Type B pancreatic cell (in vitro differentiated cells): ENCODE measurements at places on chromosomes 6 and 20.

DNA sequence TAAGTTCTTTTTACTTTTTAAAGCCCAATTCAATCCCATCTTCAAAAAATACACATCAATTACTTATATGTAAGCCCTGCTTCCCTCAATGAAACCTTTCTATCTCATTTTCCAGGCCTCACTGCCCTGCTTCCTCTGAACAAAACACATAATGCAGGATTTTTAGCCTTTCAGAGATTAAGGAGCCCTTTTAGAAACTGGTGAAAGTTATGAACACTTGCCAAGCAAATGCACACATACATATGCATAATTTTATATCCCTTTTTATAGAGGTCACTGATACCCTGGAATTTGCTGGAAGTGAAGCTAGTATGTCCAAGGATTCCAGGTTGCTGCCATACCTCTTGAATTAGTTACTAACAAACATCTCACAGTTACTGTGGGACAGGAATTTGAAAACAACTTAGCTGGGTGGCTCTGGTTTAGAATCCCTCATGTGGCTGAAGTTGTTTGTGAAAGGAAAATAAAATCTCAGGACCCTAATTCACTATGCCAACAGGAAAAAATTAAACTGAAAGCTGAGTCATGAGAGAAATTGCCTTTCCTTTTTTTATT is 75.8 kb downstream of the UBE3D start:
- H3K4me1 ChIP-seq: peaks cover 18% of the 10 kb centered on the region
- DNase-seq: no peak
- H3K27ac ChIP-seq: no peak overlapping the region

DNA sequence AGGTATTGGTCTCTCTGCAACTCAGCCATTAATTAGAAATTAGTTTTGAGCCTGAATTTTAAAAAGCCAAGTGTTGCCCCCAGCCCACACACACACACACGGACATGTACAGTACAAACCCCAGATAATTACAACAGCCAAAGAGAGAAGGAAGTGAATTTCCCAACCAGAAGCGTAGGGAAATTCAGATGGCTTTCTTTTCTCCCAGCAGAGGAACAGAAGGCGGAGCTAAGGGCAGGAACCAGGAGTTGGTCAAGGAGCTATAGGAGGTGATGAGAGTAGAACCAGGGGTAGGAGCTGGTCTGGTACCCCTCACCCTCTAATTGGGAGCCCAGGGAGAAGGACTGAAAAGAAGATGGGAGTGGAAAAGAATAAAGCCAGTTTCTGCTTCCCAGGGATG is 3.9 kb upstream of the ZBTB9 start:
- peaks cover 18% of the 10 kb centered on the region for H3K36me3 ChIP-seq
- H3K4me1 ChIP-seq: peaks cover 24% of the 10 kb centered on the region
- peak overlapping the region; percentile 36 for H3K27ac ChIP-seq
- peak overlapping the region; percentile 25 for H3K4me3 ChIP-seq

- peaks cover 5% of the 10 kb centered on the region for H3K4me1 ChIP-seq
- peaks cover 20% of the 10 kb centered on the region for H3K36me3 ChIP-seq
- no peak overlapping the region for H3K27ac ChIP-seq
- H3K4me3 ChIP-seq: no peak overlapping the region
- H3K27me3 ChIP-seq: no peaks in the 10 kb centered on the region
- no peak for DNase-seq
Observed at GRCh38 chr6:37967651-37968050, 148.1 kb downstream of the ZFAND3 start.

DNA sequence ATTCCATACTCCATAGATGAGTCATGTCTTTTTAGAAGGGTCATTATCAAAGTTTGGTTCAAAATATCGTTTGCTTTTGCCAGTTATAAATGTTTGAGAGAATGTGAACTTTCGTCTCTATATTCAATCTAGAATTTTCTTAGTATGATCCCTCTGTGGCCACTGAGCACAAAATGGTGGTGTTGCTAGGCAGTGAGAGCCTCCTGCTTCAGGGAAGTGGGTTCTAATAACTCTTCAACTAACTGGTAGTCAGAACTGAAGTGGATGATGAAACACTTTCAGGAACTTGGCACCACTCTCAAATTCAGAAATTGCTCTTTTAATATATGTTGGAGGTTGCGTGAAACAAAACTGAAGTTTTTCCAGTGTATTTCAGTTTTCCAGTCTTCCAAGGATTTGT is 125.0 kb upstream of the DOK5 start:
- H3K36me3 ChIP-seq: no peaks in the 10 kb centered on the region
- H3K4me3 ChIP-seq: no peak overlapping the region
- H3K4me1 ChIP-seq: peaks cover 16% of the 10 kb centered on the region

DNA sequence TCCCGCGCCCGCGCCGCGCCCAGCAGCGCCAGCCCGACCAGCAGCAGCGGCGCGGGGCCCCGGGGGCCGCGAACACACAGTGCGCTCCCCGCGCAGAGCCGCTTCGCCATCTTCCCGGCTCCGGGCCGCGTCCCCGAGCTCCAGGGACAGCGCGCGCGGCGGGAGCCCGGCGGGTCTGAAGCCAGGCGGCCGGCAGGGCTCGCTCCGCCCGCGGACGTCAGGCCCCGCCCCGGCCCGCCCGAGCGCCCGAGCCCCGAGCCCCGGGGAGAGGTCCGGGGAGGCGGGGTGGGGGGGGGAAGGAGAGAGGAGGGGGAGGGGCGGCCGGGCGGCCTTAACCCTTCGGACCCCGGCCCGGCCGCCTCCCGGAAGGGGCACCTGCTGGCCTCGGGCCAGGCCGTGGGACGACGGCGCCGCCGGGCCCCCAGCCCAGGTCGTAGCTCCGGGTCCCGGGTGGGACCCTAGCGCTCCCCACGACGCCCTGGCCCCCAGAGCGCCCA is at the start of gene LAMA5:
LAMA5 (minus strand) TSS at position 177 of the 497 bp plus-strand sequence; CDS start at position 110, 67 bp downstream.
- no peaks in the 10 kb centered on the region for H3K27me3 ChIP-seq
- no peaks in the 10 kb centered on the region for H3K36me3 ChIP-seq
- H3K4me3 ChIP-seq: peak within 1 kb of the TSS; percentile 89
- H3K4me1 ChIP-seq: peaks cover 6% of the 10 kb centered on the region
- no peak for DNase-seq

- peaks cover 33% of the 10 kb centered on the region for H3K27me3 ChIP-seq
- H3K4me3 ChIP-seq: no peak overlapping the region
- peaks cover 28% of the 10 kb centered on the region for H3K4me1 ChIP-seq
- H3K27ac ChIP-seq: no peak overlapping the region
- DNase-seq: no peak
Observed at GRCh38 chr6:107715550-107716321, 108.4 kb downstream of the SCML4 start.

DNA sequence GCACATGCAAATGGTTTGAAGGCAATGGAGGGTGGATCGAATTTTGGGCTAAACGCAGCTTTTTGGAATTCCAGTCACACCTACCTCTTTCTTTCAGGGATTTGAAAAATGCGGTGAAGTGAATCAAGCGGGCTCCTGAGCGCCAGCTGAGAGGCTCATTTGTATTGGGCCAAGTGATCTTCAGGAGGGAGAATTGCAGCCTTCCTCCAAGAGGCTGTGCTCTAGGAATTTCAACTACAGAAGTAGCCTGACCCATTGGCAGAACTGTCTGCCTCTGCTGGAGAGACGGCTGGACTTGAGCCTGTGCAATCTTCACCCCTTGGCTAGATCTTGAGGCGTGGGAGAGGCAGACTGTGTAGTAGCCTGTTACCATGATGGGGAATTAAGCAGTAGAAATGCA is 5.7 kb upstream of the TIAM2 start:
- no peak for DNase-seq
- H3K27ac ChIP-seq: no peak overlapping the region
- no peaks in the 10 kb centered on the region for H3K4me1 ChIP-seq

DNA sequence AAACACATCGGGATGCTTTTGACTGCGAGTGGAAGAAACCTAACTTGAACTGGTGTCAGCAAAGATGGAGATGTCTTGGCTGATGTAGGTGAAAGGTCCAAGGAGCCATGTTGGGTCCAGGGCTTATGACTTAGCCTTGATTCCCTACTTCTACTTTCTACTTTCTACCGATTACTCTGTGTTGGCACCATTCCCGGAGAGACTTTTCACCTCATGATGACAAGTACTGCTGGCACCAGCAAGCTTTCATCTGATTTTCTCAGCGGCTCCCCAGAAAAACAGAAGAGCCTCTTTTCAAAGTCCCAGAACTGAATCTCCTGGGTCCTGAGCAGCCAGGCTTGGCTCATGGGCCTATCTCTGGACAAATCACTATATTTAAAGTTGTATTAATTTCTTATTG is 4.9 kb upstream of the EDN3 start:
- H3K36me3 ChIP-seq: no peaks in the 10 kb centered on the region
- no peak overlapping the region for H3K27ac ChIP-seq
- no peak for DNase-seq
- peaks cover 51% of the 10 kb centered on the region for H3K27me3 ChIP-seq

DNA sequence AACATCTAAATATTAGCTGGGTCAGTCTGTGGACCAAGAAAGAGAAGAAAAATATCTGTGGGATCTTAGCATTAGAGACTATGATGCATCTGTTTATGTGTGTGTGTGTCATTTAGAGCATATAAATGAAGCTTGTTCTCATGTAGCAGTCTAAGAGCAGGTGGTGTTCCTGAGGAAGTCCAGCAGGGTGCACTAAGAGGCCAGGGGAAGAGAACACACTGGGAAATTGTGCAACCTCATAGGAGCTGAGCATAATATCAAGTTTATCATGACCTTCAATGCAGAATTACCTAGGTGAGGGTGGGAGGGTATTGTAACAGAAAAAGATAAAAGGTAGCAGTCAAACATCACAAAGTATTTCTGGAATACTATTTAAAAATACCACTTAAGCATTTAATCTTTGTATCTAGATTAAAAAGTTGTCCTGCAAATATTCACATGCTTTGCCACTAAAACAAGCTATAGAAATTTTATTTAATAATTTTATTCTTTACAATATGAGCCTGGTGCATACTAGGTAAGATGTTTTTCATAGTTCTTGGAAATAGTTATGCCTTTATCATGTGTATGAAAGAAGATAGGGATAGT is 80.5 kb downstream of the SMPDL3A start:
- H3K27ac ChIP-seq: no peak overlapping the region
- H3K4me1 ChIP-seq: no peaks in the 10 kb centered on the region
- H3K36me3 ChIP-seq: no peaks in the 10 kb centered on the region
- DNase-seq: no peak
- H3K27me3 ChIP-seq: no peaks in the 10 kb centered on the region
- H3K4me3 ChIP-seq: no peak overlapping the region

DNA sequence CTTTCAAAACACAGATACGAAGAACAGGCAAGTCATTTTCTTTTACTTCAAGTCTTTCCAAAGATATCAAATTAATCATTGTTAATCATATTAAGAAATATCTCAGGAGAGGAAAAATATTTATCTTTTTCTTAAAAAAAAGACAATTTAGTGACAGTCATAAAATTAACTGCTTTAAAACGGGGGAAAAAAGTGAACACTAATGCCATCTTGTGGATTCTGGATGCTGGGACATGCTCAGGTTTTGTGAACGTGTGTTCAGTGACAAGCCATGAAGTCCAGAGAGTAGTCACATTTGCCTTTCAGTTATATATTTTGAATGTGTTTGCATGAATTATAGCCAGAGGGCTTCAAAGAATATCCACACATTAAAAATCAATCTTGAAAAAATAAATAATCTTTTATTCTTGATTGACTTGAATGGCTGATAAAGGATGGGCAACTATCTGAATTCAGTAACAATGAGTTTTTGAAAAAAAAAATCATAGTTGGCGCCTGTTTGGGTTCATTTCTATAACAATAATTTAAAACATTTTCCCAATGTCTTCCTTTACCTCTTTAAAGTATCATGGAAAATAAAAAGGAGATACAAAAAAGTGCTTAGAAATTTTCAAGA is 74.7 kb upstream of the NOX3 start:
- H3K27ac ChIP-seq: no peak overlapping the region
- H3K36me3 ChIP-seq: no peaks in the 10 kb centered on the region
- H3K4me3 ChIP-seq: no peak overlapping the region
- peaks cover 9% of the 10 kb centered on the region for H3K4me1 ChIP-seq
- no peak for DNase-seq

DNA sequence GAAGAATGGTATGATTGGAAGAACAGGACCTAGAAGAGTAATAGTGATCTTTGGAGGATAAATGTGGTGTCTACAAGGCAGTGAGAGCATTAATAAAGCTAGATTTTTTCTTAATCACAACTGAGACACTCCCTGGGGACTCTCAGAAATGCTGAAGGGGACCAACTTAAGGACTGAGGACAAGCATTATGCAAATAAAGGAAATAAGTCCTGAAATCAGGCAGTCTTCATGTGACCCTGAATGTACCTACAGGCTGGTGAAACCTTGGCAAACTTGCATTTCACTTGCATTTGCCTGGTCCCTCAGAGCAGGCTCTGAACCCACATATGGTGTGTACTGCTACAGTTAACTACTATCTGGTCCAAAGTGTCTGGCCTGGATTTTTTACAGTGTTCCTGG is 19.3 kb upstream of the TTK start:
- no peaks in the 10 kb centered on the region for H3K27me3 ChIP-seq
- no peaks in the 10 kb centered on the region for H3K4me1 ChIP-seq
- no peak overlapping the region for H3K27ac ChIP-seq
- DNase-seq: no peak
- H3K4me3 ChIP-seq: no peak overlapping the region

DNA sequence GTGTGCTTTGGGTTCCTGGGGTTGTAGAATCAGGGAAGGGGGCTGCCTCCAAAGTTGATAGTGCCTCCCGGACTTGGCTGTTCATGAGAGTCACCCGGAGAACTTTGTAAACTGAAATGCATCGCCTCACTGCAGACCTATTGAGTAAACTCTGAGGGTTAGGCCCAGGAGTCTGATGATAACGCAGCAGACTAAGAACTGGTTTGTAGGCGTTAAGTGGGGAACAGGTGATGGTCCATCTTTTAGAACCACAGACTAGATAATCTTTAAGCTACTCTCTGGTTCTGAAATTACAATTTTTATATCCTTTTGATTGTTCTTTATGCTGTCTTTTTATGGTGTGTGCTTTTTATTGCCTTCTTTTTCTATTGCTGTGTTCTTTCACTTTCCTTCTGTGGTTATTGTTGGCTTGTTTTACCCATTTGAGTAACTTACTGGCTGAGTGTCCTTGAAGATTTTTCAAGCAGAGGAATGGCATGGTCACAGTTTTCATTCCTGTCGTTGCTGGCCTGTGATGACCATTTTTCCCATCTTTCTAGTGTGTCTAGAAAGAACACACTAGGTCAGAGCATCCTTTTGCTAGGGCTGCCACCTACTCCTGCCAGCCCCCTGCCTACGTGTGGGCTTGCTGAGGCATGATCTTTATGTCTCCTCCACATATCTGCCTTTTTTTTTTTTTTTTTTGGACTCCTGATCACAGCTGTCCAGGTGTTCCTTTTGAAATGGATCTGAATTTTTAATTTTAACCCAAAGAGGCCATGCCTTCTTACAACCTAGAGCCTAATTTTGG is 30.9 kb downstream of the LRRC1 start:
- no peak overlapping the region for H3K4me3 ChIP-seq
- no peak for DNase-seq
- H3K27me3 ChIP-seq: no peaks in the 10 kb centered on the region
- H3K4me1 ChIP-seq: peaks cover 25% of the 10 kb centered on the region
- no peaks in the 10 kb centered on the region for H3K36me3 ChIP-seq
- peak overlapping the region; percentile 25 for H3K27ac ChIP-seq

DNA sequence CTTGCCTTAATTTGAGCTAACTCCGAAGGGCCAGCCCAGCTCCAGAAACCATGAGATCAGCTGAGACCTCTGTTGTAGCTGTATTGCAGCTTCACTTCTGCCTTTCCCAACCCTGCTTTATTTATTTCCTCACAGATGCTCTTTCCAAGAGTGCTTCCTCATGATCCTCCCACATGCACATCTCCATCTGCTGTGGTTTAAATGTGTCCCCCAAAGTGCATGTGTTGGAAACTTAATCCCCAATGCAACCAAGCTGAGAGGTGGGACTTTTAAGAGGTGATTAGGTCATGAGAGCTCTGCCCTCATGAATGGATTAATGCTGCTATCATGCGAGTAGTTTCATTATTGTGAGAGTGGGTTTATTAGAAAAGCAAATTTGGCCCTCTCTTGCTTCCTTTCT is 164.4 kb upstream of the TAB2 start:
- peaks cover 2% of the 10 kb centered on the region for H3K27me3 ChIP-seq
- peaks cover 9% of the 10 kb centered on the region for H3K4me1 ChIP-seq
- no peaks in the 10 kb centered on the region for H3K36me3 ChIP-seq
